ENCODE measurements at places on chromosomes 12 and 14.

DNA sequence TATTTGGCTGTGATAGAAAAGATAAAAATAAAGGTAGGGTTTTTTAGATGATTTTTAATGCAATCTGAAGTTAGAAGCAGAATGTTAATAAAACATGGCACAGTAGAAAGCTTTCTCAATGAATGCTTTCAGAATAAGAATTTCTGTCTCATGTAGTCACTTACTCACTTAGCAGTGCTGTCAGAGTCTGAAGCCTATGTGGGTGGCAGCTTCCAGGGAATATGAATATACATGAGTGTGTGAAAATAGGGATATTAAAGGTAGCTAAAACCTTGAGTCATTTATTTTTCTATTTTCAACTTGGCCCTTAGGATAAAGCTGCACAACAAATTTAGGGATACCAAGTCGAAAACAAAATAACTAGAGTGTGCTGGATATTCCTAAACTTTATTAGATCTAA, 427.9 kb downstream of the AEBP2 start:
- no peaks in the 10 kb centered on the region for H3K36me3 ChIP-seq
- no peaks in the 10 kb centered on the region for H3K27me3 ChIP-seq
- no peak for DNase-seq
- H3K4me3 ChIP-seq, result no peak overlapping the region
- no peak overlapping the region for H3K27ac ChIP-seq
- no peaks in the 10 kb centered on the region for H3K4me1 ChIP-seq

DNA sequence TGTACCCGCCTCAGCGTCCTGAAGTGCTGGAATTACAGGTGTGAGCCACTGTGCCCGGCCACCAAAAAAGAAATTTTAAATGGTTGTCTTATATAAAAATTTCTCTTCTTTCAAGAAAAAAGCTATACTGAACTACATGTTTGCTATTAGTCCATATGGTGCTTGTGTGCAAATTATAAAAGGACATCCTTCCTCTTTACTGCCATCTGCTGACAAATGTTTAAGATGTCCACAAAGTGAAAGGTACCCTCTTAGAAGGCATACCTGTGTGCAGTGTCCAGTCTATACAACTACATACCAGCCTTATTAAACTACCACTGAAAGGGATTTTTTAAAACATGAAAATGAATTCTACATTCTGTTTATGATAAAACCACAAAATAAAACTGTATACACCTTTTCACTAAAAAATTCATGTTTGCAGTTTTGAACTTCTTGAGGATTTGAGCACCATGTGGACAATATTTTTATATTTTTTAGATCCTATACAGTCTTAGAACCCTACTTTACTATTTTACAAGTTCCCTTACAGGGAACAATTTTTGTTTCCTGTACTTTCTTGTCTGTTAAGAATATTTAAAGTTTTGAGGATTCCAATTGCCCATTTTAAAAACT, 32.8 kb upstream of the TOMM20L start:
- DNase-seq, result peak; percentile 14
- peaks cover 64% of the 10 kb centered on the region for H3K36me3 ChIP-seq
- H3K4me3 ChIP-seq, result no peak overlapping the region
- no peaks in the 10 kb centered on the region for H3K27me3 ChIP-seq
- H3K27ac ChIP-seq, result no peak overlapping the region

DNA sequence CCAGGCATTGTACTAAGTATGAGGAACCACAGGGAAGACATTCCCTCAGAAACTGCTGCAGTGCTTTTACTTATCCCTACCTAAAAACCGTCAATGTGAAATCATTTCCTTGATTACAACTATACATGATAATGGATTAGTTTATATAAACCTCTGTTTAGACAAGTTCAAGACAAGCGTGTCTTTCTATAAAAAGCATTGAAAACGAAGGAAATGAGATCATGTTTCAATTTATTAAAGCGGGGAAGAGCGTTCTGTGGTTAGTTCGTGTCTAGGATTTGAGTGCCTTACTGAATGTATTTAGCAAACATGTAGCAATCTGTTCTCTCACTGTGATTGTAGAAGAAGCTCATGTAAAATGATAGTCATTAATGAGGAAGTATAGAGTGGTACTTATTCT, 37.5 kb downstream of the GALC start:
- no peak overlapping the region for H3K4me3 ChIP-seq
- no peak overlapping the region for H3K27ac ChIP-seq
- H3K27me3 ChIP-seq, result no peaks in the 10 kb centered on the region
- DNase-seq, result no peak
- peaks cover 31% of the 10 kb centered on the region for H3K36me3 ChIP-seq

- H3K4me1 ChIP-seq, result peaks cover 2% of the 10 kb centered on the region
- H3K4me3 ChIP-seq, result peak within 1 kb of the TSS; percentile 100
- H3K36me3 ChIP-seq, result peaks cover 3% of the 10 kb centered on the region
- no peaks in the 10 kb centered on the region for H3K27me3 ChIP-seq
These were observed at the start of gene BRMS1L for GRCh38 chr14:35826218-35826951. Gene BRMS1L (plus strand): TSS chr14:35826338. CDS start chr14:35826517, 179 bp downstream.

DNA sequence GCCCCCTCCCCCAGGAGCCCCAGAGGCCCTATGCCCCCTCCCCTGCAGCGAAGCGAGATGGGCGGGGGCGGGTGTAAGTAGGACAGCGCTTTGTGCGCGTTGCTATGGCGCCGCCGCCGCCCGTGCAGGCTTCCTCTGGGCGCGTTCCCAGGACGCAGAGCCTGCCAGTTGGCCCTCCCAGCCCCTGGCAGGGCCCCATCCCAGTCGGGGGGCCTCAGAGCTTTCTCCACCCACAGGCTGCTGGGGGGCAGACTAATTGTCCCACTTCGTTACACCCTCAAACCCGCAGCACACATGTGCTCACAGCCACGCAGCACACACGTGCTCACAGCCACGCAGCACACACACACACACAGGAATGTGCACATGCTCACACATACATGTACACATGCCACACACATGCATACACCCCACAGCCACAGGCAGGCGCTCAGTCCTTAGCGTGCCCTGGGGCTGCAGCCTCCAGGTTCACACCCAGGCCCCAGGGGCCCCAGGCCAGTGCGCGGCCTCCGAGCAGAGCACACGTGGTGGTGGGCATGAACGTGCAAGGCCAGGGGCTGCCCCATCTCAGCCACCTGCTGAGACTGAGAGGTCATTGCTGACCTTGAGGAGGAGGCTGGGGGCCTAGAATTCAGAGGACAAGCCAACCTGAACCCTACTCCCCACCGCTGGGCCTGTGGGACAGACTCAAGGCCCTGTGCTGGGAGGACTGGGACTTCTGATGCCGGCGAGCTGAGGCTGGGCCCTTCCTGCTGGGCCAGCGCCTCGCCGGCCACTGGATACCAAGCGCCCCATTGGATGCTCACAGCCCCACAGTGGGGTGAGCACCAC, 15.6 kb downstream of the TRMT61A start:
- H3K27me3 ChIP-seq, result no peaks in the 10 kb centered on the region
- H3K4me3 ChIP-seq, result no peak overlapping the region
- H3K4me1 ChIP-seq, result peaks cover 45% of the 10 kb centered on the region
- H3K36me3 ChIP-seq, result no peaks in the 10 kb centered on the region
- DNase-seq, result peak; percentile 54

GRCh38 chr12:79515530-79515935, 175.2 kb downstream of the PAWR start:
- H3K4me1 ChIP-seq, result no peaks in the 10 kb centered on the region
- H3K27ac ChIP-seq, result no peak overlapping the region
- H3K27me3 ChIP-seq, result no peaks in the 10 kb centered on the region
- H3K4me3 ChIP-seq, result no peak overlapping the region

GRCh38 chr12:77813558-77813957, 17.1 kb upstream of the NAV3 start:
- H3K4me1 ChIP-seq, result no peaks in the 10 kb centered on the region
- no peaks in the 10 kb centered on the region for H3K27me3 ChIP-seq
- no peaks in the 10 kb centered on the region for H3K36me3 ChIP-seq
- no peak for DNase-seq

- H3K27ac ChIP-seq, result no peak overlapping the region
- H3K27me3 ChIP-seq, result peaks cover 4% of the 10 kb centered on the region
- H3K4me3 ChIP-seq, result no peak overlapping the region
- no peak for DNase-seq
These were observed 245.2 kb downstream of the AACS start for GRCh38 chr12:125310461-125310860.

- H3K27ac ChIP-seq, result no peak overlapping the region
- DNase-seq, result no peak
- H3K4me3 ChIP-seq, result no peak overlapping the region
- H3K4me1 ChIP-seq, result no peaks in the 10 kb centered on the region
These were observed 31.4 kb downstream of the ALDH2 start for GRCh38 chr12:111798182-111798581.

DNA sequence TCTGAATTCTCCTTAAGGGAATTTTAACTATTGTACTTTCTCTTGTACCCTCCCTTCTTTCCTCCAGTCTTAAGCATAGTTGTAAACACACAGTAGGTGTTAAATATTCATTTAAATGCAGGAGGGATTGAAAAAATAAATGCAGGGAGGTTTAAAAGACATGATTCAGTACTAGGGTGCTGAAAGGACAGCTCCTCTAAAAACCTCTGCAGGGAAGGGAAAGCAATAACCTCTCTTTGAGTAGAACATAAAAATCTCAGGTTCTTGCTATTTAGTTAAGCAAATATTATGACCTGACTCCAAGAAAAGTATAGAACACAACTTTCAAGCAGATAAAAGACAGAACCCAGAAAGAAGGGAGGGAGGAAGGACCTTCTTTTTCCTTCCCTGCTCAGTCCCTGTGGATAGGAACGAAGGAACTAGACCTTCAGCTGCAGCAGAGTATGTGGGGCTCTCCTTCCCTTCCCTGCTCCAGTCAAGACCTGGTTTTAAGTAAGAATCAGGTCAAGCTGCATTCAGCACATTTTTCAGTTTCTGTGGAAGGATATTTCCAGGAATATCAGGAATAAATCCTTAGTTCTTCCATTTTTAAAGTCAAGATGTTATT, 4.7 kb downstream of the MAP3K9 start:
- peaks cover 5% of the 10 kb centered on the region for H3K27me3 ChIP-seq
- DNase-seq, result no peak
- H3K36me3 ChIP-seq, result peaks cover 10% of the 10 kb centered on the region
- H3K4me3 ChIP-seq, result no peak overlapping the region
- H3K4me1 ChIP-seq, result no peaks in the 10 kb centered on the region

Data from large intestine (tissue), 12 donors.